Stimulated activated CD4-positive, alpha-beta T cell treated with anti-CD3 and anti-CD28 coated beads, Interleukin-1b, Interleukin-23, amount 100 ng/mL, for 4 hours (primary cell): ENCODE measurements at places on chromosomes 2 and 18.

- DNase-seq: no peak
These were observed 8.7 kb upstream of the ACVR2A start for GRCh38 chr2:147836099-147836498.

GRCh38 chr2:124048664-124049063 lies 23.6 kb downstream of the CNTNAP5 start:
- no peak for DNase-seq

- DNase-seq: no peak
These were observed 139.7 kb downstream of the HRH4 start for GRCh38 chr18:24600076-24600654.

- no peak for DNase-seq
These were observed 172.7 kb upstream of the ARL4C start for GRCh38 chr2:234669621-234670020.

GRCh38 chr2:212359425-212360067 lies 179.1 kb downstream of the ERBB4 start:
- no peak for DNase-seq

DNA sequence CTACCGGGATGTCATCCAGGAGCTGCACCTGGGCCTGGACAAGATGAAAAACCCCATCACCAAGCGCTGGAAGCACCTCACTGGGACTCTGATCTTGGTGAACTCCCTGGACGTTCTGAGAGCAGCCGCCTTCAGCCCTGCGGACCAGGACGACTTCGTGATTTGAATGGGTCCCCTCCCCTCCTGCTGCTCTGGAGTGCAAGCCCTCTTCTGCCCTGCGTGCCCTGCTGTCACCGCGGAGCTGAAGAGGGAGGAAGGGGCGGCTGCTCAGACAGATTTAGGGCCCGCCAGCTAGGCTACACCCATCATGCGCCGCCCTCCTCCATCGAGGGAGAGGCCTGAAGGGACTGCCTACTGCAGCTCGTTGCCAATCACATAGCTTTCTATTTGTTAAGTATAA lies 101.8 kb downstream of the SH3BP4 start:
- no peak for DNase-seq

DNA sequence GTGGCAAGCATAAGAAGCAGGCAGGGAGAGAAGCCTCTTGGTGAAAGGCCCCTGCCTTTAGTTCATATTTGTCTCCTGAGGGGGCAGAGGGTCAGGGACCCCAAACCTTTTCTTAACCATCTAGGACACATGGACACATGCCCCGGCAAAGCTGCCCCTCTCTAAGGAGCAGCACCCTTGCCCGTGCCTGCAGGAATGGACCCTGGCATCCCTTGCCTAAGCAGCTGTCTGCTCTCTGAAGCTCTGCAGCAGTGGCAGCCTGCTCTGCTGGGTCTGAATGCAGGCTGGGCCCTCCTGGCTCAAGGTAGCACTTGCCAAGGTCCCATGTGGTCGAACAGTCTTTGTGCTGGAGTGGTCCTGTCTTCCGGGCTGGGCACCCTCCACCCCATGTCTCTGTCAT lies 174.4 kb downstream of the CELF4 start:
- DNase-seq: no peak

GRCh38 chr2:39481611-39482010 lies 44.5 kb upstream of the MAP4K3 start:
- DNase-seq: no peak

- no peak for DNase-seq
These were observed 239.5 kb downstream of the WDR7 start for GRCh38 chr18:56890632-56891031.

- DNase-seq: no peak
These were observed 1.2 kb downstream of the RPL31 start for GRCh38 chr2:101003278-101003775.

GRCh38 chr2:197435598-197436420 lies 981 bp upstream of the SF3B1 start:
- DNase-seq: no peak

DNA sequence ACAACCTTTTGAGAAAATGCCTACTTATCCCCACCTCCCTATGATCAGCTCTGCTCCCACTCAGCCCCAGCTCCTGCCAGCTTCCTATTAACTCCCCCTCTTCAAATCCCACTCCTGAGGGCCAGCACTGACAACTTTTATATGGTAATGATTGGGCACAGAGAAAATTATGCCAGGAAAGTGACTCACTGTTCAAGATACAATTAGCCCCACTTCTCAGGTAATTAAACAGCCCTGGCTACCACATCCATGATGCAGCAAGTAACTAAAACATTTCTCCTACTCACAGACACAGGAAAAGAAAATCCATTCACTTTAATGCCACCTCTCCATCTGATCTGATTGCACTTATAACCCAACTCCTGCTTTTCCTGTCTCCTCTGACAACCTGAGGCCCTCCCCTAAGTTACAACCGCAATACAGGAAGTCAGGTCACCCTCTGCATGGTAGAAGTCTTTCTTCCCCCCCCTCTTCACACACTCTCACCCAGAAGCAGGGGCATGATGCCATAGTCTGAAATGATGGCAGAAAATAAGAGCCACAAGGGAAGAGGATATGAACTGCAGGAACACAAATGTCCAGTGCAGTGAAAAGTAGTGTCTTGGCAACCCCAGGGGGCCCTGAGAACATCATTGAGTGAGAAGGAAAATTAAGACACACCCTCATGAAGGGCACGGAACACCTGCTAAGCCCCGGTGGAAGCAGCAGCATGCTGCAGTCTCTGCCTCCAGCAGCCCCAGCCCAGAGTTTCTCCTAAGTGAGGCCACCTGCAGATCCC lies 54.4 kb downstream of the STK39 start:
- no peak for DNase-seq

DNA sequence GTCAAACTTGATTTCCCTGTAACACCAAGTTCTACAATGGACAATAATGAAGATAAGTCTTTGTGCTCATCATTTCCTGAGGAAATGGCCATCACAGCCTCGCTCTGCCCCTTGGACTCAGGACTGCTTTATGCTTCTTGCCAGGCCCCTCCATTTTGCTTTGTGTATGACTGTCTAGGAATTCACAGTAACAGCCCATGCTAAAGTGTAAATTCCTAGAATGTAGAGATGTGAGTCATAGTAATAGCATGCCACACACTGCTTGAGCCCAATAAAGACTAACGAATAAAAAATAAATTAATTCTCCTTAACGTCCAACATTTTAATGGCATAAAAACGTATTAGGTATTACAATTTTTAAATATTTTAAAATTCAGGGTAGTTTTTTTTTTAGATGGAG lies 226.5 kb downstream of the PID1 start:
- no peak for DNase-seq

DNA sequence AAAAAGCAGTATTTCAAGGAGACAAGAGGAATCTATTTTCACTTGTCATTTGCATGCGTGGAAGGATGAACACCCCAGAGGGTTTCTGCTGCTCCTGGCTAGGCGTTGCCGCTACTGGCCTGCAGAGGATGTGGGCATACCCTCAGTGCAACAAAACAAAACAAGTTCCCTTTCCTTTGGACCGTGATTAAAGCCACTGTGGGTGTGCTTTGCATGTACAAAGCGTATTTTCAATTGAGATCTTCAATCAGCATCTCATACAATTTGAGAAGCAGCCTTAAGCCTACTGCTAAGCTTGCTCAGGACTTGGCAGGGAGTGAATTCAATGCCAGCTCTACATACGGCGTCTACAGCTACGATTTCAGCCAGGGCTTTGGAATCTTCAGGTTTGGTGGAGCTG lies 298.4 kb downstream of the LPIN1 start:
- no peak for DNase-seq

- no peak for DNase-seq
These were observed 130.3 kb upstream of the GLI2 start for GRCh38 chr2:120605231-120605935.

DNA sequence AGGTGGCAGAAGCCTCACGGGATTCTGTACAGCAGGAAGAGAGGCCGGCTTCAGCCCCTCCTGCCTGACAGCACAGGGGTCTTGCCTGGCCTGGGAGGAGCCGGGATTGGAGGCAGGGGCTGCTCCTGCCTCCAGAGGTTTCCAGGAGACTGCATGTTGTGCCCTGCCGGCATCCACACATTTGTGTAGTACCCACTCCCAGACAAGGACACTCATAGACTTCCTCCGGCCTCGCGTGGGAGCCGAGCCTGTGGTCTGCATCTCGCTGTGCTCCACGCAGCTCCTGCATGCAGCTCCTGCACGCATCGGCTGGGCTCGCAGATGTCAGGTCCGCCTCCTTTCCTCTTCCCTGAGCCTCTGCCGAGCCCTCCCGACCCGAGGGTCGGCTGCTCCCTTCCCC lies 34.7 kb downstream of the TPO start:
- no peak for DNase-seq

DNA sequence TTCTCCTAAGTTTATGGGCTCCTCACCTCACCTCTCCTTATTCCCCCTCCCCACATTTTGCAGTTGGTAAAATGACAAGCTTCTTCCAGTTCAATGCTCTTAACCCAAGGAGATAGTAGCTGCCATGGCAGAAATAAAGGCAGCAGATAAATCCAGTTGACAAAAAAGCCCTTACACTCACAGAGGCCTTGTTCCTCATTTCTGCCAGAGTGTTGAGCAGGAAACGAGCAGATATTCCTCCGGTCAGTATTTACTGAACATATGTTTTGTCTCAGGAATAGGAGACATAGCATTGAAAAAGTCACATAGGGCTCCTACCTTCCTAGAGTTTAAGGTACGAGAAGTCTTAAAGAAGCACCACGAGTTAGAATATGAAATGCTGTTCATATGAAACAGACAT lies 493.7 kb upstream of the TNP1 start:
- DNase-seq: no peak

GRCh38 chr18:74532511-74533025 lies 1.7 kb upstream of the CNDP1 start:
- no peak for DNase-seq

GRCh38 chr2:9695941-9696340 lies 65.1 kb upstream of the YWHAQ start:
- DNase-seq: no peak

GRCh38 chr2:8877332-8877731 lies 39.9 kb upstream of the KIDINS220 start:
- DNase-seq: no peak

- no peak for DNase-seq
These were observed 753 bp upstream of the HOXD3 start for GRCh38 chr2:176156301-176156806.

DNA sequence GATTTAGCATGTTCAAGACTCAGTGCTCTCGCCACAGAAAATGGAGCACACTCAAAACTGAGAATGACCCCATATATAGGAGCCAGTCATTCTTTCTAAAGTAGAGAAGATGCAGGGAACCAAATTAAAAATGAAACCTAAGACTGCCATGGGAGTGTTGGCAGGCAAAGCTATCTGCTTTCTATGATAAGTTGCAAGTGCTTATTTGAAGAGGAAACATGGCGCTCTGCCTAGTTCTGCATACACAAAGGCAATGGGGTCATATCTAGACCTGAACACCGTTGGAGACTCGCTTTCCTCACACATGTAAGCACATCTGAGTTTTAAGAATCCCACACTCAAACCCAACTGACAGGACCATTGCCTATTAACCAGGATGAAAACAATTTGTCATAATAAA lies 292.5 kb downstream of the ALK start:
- DNase-seq: no peak

DNA sequence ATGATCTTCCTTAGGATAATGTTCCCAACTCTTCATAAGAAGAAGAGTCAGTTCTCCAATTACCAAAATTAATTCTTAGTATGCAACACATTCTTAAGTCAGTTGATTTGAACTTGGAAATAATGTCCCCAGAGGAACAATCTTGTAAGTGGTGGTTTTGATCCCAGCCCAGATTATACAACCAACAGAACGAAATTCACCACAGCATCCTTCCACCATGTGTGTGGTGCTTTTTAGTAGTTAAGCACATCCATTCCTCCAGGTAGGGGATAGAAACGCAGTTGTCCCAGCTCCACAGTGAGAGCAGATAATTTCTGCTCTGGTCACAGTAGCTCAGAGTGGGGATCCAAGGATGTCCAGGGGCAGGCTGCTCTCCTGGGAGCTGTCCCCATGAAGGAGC lies 161.7 kb upstream of the SLC39A10 start:
- DNase-seq: no peak

DNA sequence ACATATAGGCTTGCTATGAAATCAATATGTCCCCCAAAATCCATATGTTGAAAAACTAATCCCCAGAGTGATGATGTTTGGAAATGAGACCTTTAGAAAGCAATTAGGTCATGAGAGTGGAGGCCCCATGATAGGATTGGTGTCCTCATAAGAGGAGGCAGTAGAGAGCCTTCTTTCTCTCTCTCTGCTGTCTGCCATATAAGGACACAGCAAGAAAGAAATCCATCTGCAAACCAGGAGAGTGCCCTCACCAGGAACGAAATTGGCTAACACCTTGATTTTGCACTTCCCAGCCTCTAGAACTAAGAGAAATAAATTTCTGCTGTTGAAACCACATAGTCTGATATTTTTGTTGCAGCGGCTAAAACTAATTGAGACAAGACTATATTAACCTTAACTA lies 89.5 kb downstream of the NBAS start:
- no peak for DNase-seq

GRCh38 chr2:42613281-42614064 lies 45.0 kb downstream of the MTA3 start:
- DNase-seq: no peak

DNA sequence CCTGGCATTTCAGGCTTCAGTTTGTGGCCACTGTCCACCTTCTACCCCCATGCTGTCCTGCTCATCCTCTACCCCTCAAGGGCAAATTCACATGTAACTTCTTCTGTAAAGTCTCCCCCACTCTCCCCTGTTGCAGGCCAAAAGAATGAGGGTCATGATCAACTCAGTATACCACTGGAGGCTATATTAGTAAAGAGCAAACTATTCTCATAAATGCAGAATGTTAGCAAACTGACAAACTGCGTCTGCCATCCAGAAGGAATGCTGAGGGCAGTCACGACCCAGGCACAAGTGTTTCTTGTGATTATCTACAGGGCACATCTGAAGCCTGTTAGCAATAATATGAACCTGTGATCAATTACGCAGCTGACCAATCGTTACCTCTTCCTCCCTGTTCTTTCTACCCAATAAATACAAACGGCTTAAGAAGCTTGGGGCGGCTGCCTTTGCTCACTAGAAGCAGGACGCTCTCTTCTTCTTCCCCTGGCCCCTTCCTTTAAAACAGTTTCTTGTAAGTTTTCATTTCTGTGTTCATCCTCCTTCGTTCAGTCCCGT lies 58.3 kb downstream of the SEPTIN10 start:
- no peak for DNase-seq

DNA sequence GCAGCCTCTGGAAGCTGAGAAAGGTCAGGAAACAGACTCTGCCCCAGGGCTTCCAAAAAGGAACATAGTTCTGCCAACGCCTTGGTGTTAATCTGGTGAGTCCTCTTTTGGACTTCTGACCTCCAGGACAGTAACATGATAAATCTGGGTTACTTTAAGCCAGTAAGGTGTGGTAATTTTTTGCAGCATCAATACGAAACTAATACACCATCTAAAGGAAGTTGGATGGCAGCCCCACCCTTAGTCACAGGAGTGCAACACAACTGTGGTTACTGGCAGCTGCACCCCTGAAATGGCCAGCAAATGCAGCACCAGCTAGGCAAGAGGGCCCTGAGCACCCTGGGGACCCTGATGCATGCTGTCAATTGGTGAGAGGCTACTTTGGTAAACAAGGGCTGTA lies 25.8 kb downstream of the CREG2 start:
- DNase-seq: no peak

- no peak for DNase-seq
These were observed 379.4 kb upstream of the UBE2E3 start for GRCh38 chr2:180601016-180601415.

GRCh38 chr18:59990121-59990823 lies 90.5 kb downstream of the PMAIP1 start:
- DNase-seq: no peak
